ENCODE measurements at places on chromosomes 16 and 17. TPM values are rescaled to one million over a fixed set of nuclear protein-coding genes. Genes with fewer than 3 reads are reported as not detected.

DRC3 gene
- 7.2 TPM for total RNA-seq

SHISA9 gene
- total RNA-seq, result 8.9 TPM

NHLRC4 gene
- total RNA-seq, result not detected

MMP25 gene
- total RNA-seq, result 0.21 TPM

RNF135 gene
- 4.6 TPM for total RNA-seq

TPPP3 gene
- total RNA-seq, result 2.8 TPM

All from ascending aorta (tissue), 2 donors.